ENCODE measurements at places on chromosomes 2 and 18.

GRCh38 chr2:68428746-68429145, 38.3 kb downstream of the FBXO48 start:
- no peak for DNase-seq

- DNase-seq: no peak
Observed at GRCh38 chr2:190280565-190281350, 38.9 kb downstream of the HIBCH start.

GRCh38 chr2:74423231-74424095, 1.9 kb downstream of the WDR54 start:
- no peak for DNase-seq

- no peak for DNase-seq
Observed at GRCh38 chr18:52339891-52340371, at the start of gene DCC. TSS of gene DCC (plus strand) at chr18:52340197. CDS start at chr18:52340788, 591 bp downstream.

DNA sequence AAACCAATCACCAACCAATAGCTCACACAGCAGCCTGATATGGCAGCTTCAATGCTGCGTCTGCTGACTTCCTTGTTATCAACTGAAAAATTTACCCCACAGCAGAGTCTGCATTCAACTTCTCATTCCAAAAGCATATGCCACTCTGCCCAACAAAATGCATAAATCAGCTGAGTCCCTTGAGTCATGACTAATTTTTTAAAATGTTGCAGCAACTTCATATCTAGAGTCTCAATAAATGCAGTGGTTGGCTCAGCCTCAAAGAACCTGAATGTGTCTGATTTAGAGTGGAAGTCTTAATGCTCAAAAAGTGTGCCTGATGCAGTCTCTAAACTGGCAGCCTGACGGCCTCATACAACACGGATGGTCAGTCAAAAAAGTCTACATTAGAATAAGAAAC, 46.5 kb downstream of the FARSB start:
- DNase-seq: no peak

DNA sequence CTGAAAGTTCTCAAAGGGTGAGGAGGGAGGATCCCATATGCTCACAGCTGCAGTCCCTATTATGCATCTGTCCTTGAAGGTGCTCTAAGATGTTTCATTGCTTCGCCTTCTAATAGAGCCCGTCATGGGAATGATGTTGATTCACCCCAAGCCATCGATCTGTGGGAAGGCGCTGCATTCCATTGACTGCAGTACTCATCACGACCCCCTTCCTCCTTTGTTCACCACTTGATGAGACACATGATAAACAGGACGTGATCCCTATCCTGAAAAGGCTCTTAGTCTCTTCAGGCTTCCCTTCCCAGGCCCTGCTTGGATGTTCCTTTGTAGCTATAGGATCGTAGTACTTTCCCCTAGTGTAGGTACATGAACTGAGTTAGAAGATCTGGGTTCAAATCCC, 181.8 kb downstream of the AGPS start:
- DNase-seq: no peak

- DNase-seq: no peak
Observed at GRCh38 chr2:84487298-84487996, 28.4 kb upstream of the SUCLG1 start.
